Transverse colon (tissue), 4 donors: ENCODE measurements at places on chromosomes 7 and 10.

GRCh38 chr7:115924411-115924810 lies 106.2 kb downstream of the TFEC start:
- DNase-seq, result no peak

DNA sequence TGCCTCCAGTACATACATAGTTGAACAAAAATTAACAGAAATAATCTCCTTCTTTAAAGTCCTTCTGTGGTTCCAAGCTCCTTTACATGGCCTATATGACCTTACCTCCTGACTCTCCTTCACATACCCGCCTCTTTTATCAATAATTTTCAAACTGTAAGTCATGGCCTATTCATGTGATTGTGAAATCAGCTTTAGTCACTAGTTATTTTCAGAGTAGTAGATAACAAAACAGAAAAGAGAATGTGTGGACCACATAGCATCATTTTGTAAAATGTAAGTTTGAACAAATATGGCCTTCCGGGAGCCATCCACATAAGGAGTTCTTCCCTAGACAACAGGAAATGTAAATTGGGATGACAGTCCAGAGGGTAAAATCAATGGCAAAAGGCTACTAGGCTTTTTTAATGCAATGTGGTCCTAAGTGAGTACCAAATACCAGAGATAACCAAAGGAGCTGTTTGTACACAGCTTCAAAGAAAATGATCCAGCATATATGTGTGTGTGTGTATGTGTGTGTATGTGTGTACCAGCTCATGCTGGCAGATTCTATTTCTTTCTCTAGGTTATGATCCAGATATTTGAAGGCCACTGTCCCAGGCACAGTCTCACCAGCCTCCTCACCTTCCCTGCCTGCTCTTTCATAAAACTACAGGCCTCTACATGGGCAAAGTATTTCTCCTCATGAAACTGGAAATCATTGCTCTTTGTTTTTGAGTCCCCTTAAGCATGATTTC lies 12.3 kb upstream of the FAM133B start:
- DNase-seq, result no peak

- peak; percentile 51 for DNase-seq
Measured at GRCh38 chr10:22436526-22436892, 91.2 kb downstream of the SPAG6 start.

- DNase-seq, result no peak
Measured at GRCh38 chr10:22005763-22006162, 2.2 kb upstream of the DNAJC1 start.

DNA sequence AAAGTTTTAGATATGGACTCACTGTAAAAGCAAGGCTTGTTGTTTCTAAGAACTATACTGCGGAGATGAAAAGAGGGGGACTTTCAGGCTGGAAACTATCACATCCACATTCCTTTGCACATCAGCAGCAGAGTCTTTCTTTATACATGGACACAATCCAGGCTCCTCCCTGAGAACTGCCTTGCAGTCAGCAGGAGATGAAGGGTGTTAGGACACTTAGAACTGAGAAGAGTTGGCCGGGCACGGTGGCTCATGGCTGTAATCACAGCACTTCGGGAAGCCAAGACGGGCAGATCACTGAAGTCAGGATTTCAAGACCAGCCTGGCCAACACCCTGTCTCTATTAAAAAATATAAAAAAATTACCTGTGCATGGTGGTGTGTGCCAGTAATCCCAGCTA lies 9.7 kb upstream of the GARS1 start:
- DNase-seq, result no peak

DNA sequence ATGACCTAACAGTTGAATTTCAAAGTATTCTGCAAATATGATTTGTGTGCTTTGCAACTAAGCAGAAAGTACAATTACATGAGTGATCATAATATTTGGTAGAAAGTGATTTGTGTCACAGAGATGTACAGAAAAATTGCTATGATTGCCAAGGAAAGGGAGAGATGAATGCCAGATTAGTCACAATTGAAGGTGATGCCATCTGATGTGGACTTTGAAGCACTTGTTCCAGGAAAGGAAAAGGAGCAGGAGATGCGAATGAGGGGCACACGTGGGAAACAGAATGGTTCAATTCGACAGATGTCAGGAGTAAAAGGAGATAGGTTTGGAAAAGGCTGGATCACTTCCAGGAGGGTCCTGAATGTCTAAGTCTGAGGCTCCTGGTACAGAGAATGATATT lies 153.1 kb upstream of the LAMB4 start:
- DNase-seq, result no peak

- DNase-seq, result peak; percentile 89
Measured at GRCh38 chr7:76397409-76398183, 11.9 kb downstream of the SSC4D start.

- no peak for DNase-seq
Measured at GRCh38 chr7:43462836-43463235, 120.1 kb upstream of the STK17A start.

DNA sequence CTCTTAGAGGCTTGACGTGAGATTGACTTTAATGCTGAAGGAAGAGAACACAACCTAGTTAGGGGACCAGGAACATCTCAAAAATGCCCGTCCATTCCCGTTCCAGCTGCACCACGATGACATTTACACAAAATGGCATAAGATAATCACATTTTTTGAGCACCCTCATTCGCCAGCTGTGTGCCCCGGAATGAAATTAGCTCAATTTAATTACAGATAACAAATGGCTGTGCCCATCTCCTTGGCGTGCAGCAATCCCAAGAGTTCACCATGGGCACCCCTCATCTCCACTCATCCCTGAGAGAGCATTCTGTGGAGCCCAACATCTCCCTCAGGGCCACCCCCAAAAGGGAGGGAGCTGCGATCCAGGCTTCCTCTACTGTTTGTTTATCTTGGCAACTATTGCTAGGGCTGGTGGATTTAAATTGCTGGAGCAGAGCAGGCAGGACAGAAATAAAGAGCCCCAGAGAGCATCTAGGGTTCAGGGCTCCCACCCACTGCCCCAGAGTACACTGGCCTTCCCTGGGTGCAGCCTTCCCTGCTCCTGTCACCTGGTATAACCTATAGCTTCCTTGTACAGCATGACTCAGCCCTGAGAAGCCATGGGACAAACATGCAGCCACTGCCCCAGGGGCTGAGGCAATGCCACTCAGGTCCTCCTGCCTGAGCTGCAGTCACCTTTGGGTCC lies 263.5 kb downstream of the ZEB1 start:
- no peak for DNase-seq

GRCh38 chr10:116073001-116073400 lies 200.0 kb downstream of the GFRA1 start:
- DNase-seq, result no peak

GRCh38 chr7:6256677-6257535 lies 15.5 kb downstream of the CYTH3 start:
- peak; percentile 22 for DNase-seq

DNA sequence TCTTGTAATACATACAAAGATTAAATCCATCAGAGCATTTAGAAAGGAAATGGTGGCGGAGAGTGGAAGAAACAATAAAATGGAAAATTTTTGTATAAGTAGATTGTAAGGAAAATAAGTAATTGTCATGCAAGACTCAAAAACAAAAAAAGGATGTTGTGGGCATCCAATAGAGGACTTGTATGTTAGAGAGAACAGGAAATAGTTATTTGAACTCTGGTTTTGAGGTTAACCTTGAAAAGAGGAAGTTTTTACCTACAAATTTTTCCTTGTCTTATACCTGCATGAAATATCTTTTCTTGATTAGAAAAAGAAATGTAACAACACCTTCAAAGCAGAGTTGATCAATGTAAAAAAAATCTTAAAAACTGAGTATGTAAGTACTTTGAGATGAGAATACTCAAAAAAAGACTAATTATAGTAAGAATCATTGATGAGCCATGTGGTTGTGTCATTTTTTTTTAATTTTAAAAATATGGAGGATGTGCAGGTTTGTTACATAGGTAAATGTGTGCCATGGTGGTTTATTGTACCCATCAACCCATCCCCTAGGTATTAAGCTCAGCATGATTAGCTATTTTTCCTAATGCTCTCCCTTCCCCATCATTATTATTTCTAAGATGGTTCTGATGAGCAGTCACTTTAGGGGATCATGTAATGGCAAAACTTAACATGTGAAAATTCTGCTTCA lies 11.9 kb downstream of the TMEM106B start:
- DNase-seq, result no peak

GRCh38 chr10:25504306-25504705 lies 329.5 kb downstream of the GPR158 start:
- no peak for DNase-seq

DNA sequence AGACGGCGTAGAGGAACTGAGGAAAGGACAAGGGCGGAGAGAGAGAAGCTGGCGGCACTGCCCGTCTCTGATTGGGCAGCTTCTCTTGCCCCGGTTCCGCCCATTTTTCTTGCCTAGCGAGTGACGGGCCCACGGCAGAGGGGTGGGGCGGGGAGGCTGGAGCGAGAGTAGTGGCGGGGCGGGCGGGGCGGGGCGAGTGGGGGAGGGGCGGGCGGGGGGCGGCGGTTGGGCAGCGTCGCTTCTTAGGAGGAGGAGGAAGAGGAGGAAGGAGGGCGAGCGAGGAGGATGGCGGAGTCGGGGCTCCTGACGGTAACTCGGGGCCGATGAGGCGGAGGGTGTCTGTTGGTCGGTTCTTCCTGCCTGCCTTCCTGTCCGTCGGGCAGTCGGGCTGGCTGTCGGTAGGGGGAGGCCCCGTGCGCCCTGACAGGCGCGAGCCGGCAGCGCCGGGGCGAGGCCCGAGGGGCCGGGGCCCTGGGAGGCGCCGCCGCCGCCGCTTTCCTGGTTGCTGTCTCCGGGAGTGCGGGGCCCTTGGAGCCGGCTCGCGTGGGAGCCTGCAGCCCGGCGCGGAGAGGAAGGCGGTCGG lies at the start of gene SHOC2:
SHOC2 (plus strand) TSS at position 256 of the 583 bp plus-strand sequence. CDS start 44,755 bp downstream, outside the sequence.
- peak; percentile 99 for DNase-seq

- DNase-seq, result no peak
Measured at GRCh38 chr7:133234961-133235875, 17.7 kb upstream of the EXOC4 start.

- no peak for DNase-seq
Measured at GRCh38 chr10:3807928-3808496, 23.0 kb upstream of the KLF6 start.

- DNase-seq, result no peak
Measured at GRCh38 chr10:92208157-92208720, 82.6 kb downstream of the CPEB3 start.

DNA sequence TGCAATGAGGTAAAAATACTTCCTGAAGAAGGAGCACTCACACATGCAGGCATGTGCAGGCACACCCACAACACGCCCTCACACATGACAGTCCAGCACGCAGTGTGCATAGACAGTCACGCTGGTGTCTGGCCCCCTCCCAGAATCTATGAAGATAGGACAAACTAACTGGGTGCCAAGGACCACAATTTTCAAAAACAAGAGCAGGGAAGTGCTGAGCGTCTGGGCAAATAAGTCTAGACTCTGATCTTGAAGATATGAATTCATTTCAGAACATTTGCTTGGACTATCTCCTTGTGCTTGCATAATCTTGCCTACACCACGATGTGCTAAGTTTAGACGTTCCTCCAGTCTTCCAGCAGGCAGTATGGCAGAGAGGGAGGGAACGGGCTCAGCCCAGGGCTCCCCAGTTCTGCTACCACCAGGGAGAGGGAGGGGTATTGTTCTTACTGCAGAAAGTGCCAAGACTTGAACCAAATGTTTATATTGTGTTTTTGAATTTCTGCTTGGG lies 276.5 kb upstream of the KLF6 start:
- DNase-seq, result peak; percentile 80

- DNase-seq, result no peak
Measured at GRCh38 chr7:80139236-80139635, 4.6 kb downstream of the GNAI1 start.

DNA sequence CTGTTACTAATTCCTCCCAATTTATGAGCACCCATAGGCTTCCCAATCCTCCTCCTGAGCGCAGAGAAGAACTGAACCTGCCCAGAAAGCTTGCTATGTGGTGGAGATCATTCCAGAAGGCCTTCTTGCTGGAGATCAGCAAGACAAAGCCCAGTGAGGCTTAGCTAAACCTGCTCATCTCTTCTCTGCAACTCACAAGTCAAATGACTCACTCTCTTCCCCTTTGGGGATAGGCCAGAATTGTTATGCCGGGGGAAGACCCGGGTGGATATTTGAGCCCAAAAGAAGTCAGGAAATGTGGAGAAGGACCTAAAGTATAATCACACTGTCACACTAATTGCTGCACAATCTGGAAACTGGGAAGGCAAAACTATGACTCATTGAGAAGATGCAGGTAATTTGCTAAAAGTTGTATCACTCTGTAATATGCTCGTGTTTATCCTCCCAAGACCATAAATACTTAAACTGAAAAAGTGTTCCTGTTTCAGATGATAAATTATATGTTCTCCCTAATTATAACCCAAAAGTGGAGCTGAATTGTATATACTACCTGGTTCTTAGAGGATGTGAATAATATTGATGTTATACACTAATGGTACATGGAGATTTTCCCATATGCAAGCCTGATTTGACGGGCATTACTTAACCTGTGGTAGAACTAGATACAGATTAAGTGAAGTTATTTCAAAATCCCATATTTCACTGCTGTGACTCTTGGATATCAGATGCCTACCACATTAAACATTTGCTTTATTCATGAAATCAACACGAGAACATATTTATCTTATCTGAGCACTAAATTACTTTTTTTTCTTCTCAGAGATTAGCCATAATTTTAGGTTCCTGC lies 6.4 kb downstream of the NEBL start:
- DNase-seq, result no peak

GRCh38 chr10:10830293-10830986 lies 187.2 kb upstream of the CELF2 start:
- DNase-seq, result no peak

DNA sequence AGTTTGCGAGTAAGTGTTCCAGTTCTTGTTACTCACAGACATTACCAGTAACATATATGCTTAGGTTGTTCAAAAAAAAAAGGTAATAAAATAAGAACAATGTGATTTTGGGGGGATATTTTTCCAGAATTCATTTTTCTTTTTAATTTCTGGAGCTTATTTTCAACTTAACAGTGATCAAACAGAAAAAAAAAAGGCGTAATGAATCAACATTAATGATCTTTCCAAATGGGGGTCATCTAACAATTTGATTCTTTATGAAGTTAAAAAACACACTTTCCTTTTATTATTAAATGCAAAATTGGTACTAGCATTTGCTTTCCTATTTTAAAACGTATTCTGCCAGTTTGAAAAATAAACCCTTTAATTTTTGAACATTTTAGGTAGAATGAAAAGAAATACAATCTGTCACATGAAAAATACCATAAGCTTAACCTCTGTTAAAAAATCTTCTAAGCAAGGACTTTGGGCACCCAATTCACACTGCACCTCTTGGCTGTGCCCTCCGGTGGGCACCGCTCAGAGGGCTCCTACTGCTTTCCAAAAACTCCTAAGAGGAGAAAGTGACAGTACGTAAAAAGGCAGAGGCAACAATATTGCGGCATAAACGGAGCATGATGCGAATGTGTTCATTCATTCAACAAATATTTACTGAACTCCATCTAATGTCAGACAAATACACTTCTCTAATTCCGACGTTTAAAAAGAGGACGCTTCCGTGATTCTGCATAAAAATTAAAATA lies 32.6 kb downstream of the CNPY1 start:
- no peak for DNase-seq

- DNase-seq, result no peak
Measured at GRCh38 chr10:23478570-23478969, 39.7 kb downstream of the OTUD1 start.

GRCh38 chr7:9028012-9028411 lies 594.6 kb downstream of the NXPH1 start:
- no peak for DNase-seq
